ENCODE measurements at places on chromosomes 4 and X. TPM values are rescaled to one million over a fixed set of nuclear protein-coding genes. Genes with fewer than 3 reads are reported as not detected.
A peak's percentile ranks its signal among the peaks of the same experiment; 100 is the strongest.

- no peaks in the 10 kb centered on the region for H3K4me1 ChIP-seq
- no peak for DNase-seq
- no peak overlapping the region for H3K27ac ChIP-seq
These were observed 973.9 kb upstream of the POU3F4 start for GRCh38 chrX:82534086-82534597.

DNA sequence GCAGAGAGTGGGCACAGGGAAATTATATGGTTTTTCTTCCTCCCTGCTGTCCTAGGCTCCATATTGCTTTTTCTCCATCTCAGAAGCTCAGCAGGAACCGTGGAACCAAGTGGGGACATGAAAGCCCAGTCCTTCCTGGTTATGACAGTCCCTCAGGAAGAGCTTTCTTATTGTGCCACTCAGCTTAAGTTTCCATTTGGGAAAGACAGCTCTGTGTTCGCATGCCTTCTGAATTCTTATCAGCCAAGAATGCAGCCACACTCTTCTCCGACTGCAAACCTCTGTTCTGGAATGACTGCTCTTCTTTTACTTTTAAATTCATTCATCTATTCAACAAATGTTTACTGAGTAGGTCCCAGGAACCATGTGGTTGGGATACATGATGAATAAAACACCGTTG, 58.0 kb upstream of the PPARGC1A start:
- H3K4me3 ChIP-seq: no peak overlapping the region
- DNase-seq: no peak
- H3K27me3 ChIP-seq: no peaks in the 10 kb centered on the region
- H3K4me1 ChIP-seq: no peaks in the 10 kb centered on the region

- no peak overlapping the region for H3K27ac ChIP-seq
- no peaks in the 10 kb centered on the region for H3K36me3 ChIP-seq
- H3K4me1 ChIP-seq: peaks cover 3% of the 10 kb centered on the region
These were observed 75.9 kb upstream of the CAMK2D start for GRCh38 chr4:113837397-113837796.

DNA sequence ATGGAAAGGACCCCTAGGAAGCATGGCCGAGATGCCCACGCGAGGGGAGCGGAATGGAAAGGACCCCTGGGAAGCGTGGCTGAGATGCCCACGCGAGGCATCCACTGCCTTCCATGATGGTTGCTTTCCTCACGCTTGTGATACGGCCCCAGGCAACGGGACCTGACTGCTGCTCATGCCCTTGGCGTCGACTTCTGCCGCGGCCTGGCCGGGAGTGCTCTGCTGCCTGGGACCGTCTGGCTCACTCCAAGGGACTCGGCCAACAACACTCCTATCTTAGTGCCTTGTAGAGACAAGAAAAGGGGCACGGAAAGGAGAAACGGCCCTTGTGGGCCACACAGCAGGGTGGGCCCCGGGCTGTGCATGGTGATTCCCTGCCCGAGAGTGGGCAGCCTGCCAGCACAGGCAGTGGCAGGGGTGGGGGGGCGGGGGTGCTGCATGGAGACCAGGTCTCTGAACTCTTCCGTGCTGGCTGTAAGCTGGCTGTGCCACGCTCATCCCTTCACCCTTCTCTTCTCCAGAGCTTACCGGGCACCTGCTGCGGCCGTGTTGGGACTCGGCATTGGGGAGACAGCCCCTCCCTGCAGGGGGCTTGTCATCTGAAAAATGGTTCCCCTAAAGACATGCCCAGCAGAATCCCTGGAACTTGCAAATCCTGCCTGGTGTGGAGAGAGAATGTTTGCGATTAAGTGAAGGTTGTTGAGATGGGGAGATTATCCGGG, 38.6 kb upstream of the HMX1 start:
- no peak overlapping the region for H3K27ac ChIP-seq
- H3K36me3 ChIP-seq: no peaks in the 10 kb centered on the region
- H3K4me3 ChIP-seq: no peak overlapping the region
- H3K4me1 ChIP-seq: no peaks in the 10 kb centered on the region

GRCh38 chr4:176800891-176801534, 8.3 kb upstream of the VEGFC start:
- H3K4me1 ChIP-seq: no peaks in the 10 kb centered on the region
- no peak overlapping the region for H3K4me3 ChIP-seq
- no peak for DNase-seq
- no peaks in the 10 kb centered on the region for H3K27me3 ChIP-seq

The TCEAL3 gene
- 77.3 TPM for total RNA-seq

DNA sequence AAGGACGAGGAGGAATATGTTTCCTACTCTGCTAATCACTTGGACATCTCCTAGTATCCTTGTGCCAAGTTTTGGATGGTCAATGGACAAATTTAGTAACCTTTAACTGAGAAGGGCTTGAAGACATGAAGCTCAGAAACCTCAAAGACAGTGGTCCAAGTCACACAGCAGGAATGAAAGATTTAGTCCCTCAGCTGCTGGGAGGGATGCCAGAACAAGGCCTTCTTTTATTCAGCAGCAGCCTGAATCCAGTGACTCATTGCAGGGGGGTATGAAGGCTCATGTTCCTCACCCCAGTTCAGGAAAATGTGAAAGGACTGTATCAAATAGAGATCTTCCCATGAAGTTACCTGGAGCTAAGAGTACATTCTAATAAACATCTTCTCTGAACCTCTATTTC, 214.9 kb upstream of the UGT8 start:
- no peaks in the 10 kb centered on the region for H3K27me3 ChIP-seq
- H3K4me3 ChIP-seq: no peak overlapping the region
- no peak overlapping the region for H3K27ac ChIP-seq
- H3K4me1 ChIP-seq: no peaks in the 10 kb centered on the region
- no peaks in the 10 kb centered on the region for H3K36me3 ChIP-seq
- no peak for DNase-seq

DNA sequence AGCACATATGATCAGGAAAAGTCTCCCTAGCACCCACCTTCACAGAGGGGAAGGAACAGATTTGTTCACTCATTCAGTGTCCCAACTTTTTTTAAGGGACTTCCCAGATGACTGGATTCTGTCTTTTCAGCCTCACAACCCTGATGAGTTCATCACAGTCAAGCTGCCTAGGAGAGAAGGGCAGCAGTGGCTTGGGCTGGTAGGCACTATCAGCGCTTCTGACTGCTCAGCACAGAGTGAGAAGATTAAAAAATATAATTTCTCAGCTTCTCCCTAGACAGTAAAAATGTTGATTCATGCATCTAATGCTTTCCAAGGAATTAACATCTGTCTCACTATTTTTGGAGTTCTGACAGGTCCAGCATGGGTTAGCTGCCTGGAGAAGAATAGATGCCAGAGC, 328.2 kb downstream of the DTHD1 start:
- no peak for DNase-seq
- peaks cover 1% of the 10 kb centered on the region for H3K27me3 ChIP-seq
- no peaks in the 10 kb centered on the region for H3K4me1 ChIP-seq
- no peak overlapping the region for H3K27ac ChIP-seq
- H3K36me3 ChIP-seq: no peaks in the 10 kb centered on the region

The ITIH6 gene
- not detected for total RNA-seq

- H3K36me3 ChIP-seq: no peaks in the 10 kb centered on the region
- no peaks in the 10 kb centered on the region for H3K27me3 ChIP-seq
- no peak overlapping the region for H3K27ac ChIP-seq
- DNase-seq: peak; percentile 55
- no peak overlapping the region for H3K4me3 ChIP-seq
- no peaks in the 10 kb centered on the region for H3K4me1 ChIP-seq
These were observed 155.8 kb downstream of the ANTXR2 start for GRCh38 chr4:79917246-79917645.

The ASMT gene
- total RNA-seq: 1.3 TPM

- no peak for DNase-seq
- H3K4me3 ChIP-seq: no peak overlapping the region
- H3K27ac ChIP-seq: no peak overlapping the region
- no peaks in the 10 kb centered on the region for H3K36me3 ChIP-seq
- no peaks in the 10 kb centered on the region for H3K4me1 ChIP-seq
These were observed 68.4 kb upstream of the ALB start for GRCh38 chr4:73335679-73336078.

The NEIL3 gene
- total RNA-seq: 0.99 TPM

The SUPT20HL2 gene
- not detected for total RNA-seq

GRCh38 chr4:36716874-36717273, 435.5 kb downstream of the DTHD1 start:
- no peaks in the 10 kb centered on the region for H3K4me1 ChIP-seq
- no peak for DNase-seq
- H3K4me3 ChIP-seq: no peak overlapping the region
- no peaks in the 10 kb centered on the region for H3K36me3 ChIP-seq
- H3K27me3 ChIP-seq: no peaks in the 10 kb centered on the region
